Activated T-cell treated with anti-CD3 and anti-CD28 coated beads, Interleukin-2, amount 50 U/mL, for 1 hour (primary cell): ENCODE measurements at places on chromosomes 12 and 14.

DNA sequence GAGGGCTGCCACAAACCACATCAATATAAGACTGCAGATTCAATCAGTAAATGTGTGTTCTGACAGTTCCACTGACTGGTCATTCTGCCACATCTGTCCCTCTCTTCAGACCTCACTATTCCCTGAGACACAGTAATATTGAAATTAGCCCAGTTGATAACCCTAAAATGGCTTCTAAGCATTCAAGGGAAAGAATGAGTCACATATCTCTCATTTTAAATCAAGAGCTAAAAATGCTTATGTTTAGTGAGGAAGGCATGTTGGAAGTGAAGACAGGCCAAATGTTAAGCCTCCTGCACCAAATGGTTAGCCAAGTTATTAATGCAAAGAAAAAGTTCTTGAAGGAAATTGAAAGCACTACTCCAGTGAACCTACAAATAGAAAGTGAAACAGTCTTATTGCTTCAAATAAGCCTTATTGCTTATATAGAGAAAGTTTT lies 24.5 kb upstream of the KIF21A start:
- DNase-seq, result no peak

GRCh38 chr14:104499784-104500760 lies 79.5 kb upstream of the C14orf180 start:
- no peak for DNase-seq

- DNase-seq, result no peak
These were observed 15.2 kb upstream of the ACTR6 start for GRCh38 chr12:100185361-100185894.

DNA sequence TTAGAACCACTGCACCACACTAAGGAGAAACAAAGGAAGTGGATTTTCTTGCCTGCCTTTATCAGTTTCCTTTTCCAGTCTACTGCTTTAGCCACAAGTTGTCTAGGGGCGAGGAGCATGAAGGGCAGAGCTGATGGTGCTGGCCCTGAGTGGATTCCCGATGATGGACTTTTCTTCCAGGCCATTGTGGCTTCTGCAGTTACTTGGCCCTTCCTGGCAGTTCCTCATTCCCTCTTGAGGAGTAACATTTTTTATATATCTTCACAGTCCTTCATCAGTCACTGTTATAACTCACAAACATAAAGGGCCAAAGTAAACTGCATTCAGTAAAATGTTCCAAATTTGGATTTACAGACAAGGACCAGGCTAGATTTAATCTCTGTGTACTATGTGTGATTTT lies 61.2 kb upstream of the SRSF5 start:
- no peak for DNase-seq

- no peak for DNase-seq
These were observed 597 bp downstream of the RNF31 start for GRCh38 chr14:24147761-24148428.

DNA sequence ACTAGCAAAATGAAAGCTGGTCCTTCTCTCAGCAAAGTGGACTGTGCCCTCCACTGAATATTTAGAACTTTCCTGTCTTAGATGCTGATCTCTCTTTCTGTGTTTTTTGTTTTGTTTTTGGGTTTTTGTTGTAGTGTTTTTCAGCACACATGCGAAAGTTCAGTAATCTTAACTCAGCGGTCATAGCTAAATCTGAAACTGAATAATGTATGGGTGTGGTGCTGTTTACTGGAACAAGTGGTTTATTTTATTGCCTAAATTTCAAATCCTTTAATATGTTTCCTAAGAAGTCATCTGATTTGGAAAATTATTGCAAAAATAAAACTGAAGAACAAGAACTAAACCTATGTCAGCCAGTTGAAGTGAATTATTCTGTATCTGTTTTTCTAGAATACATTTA lies 116.0 kb upstream of the LRIG3 start:
- DNase-seq, result no peak

DNA sequence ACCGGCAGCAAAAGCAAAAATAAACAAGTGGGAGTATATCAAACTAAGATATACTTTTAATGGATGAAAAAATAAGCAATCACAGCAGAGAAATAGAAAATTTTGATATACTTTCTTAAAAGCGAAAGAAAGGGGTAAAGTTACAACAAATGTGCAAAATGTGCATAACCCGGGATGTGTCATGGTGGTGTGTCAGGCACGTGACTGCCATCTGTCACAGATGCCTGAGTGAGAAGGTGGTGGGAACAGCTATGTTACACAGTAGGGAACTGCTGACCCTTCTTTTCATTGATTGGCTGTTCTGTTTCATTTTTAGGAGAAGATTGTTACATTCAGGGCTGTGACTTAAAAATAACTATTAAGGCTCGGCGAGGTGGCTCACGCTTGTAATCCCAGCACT lies 168.1 kb upstream of the PELI2 start:
- DNase-seq, result no peak

- no peak for DNase-seq
These were observed 29.8 kb upstream of the CDKN3 start for GRCh38 chr14:54366736-54367735.

DNA sequence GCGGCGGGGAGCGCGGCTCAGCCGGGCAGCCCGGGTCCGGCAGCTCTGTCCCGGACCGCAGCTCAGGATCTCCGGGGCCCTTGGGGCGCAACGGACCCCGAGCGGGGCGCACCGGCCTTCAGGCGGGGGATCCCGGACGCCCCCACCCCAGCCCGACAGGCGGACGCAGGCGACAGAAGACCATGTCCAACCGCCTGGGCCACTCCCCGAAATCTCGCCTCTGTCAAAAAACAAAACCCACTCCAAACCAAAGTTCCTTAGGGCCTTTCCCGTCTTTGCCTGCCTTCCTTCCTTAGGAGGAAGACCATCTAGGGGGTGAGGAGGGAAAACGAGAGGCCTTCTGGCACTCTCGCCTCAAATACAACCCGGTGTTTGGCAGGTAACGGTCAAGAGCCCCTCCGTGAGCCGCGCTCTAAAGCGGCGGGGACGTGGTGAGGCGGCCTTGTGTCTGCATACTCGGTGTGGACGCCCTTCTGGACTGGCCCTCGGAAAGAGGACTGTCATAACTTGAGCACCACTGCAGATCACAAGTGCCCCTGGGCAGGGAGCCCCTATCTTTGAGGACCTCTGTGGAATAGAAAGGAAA lies 604 bp downstream of the HCFC2 start:
- peak; percentile 27 for DNase-seq

DNA sequence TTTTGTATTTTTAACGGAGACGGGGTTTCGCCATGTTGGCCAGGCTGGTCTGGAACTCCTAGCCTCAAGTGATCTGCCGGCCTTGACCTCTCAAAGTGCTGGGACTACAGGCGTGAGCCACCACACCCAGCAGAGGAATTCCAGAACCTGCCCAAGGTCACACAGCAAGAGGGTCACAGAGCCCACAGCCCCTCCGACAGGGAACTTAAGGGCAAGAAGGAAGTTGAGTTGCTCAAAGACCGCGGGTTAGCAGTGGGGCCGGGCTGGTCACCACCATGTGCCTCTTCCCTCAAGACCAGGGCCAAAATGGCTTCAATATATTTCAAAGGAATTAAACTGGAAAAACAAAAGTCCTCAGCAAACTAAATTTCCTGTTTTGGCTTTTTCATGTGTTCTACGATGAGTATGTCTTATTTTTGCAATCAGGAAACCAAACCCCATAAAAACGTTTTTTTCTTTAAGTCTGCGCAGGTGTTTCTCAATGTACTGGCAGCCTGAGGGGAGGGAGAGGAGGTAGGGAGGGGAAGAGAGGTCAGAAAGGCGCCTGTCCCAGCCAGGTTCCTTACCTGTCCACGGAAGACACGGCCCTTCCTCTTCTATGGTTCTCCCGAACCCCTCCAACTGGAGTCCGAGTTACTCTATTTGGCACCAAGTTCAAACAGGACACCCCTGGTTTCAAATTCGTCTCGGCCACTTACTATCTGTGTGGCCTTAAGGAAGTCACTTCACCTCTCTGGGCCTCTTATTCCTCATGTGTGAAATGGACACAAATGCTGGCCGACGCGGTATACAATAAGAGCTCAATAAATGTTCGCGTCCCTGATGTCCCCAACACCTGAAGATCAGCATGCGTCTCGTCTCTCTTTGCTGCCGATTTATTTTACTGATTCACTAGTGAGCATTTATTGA lies 778 bp downstream of the SLC8B1 start:
- DNase-seq, result peak; percentile 40
